NCI-H1694 (cell line): ENCODE measurements at places on chromosomes 3 and 15.

- no peak for DNase-seq
Measured at GRCh38 chr3:43782541-43782940, 91.8 kb downstream of the ABHD5 start.

DNA sequence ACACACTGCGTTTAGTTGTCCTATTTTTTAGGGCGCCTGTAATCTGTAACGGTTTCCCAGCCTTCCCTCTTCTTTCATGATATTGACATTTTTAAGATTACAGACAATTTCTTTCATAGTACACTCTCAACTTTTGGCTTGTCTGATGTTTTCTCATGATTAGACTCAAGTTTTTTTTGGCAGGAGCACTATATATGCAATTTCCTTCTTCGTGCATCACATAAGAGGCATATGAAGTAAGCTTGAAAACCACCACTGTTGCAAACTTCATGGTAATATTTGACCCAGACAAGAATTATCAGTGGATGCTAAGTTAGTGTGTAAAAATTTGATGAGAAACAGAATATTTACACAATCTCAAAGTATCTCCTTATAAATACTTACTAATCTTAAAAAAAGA is 119.2 kb upstream of the CMC1 start:
- no peak for DNase-seq

DNA sequence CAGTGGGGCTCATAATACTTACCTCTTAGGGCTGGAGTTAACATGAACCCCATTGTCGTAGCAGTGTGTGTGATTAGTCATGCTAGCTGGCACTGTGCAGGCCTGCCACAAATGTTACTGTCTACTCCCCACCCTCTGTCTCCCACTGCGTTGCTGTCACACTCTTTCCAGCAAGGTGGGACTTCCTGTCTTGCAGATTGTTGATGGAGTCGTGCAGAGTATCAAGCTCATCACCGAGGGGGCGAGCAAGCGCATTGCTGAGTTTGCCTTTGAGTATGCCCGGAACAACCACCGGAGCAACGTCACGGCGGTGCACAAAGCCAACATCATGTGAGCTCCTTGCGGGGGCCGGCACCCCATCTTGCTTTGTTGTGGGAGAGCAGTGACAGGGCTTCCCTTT is 12.9 kb downstream of the IDH3A start:
- no peak for DNase-seq

DNA sequence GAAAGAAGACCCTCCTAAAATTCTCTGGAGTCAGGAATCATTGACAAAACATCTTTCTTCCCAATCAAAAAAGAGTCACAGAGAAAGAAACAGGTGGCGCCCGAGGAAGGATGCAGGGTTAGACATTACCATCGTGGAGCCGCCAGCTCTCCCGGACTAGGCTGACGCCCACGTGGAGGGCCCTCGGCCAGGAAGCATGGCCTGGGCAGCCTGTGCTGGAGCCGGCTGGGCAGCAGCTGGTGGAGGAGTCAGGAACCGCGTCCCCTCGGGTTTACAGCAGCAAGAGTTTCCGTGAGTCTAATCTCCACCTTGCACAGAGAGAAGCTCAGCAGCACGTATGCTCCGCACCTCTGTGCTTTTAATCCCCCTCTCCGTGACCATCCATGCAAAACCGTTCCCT is 533.7 kb upstream of the ATP11B start:
- DNase-seq: no peak
